ENCODE measurements at places on chromosomes 2 and 18.

GRCh38 chr2:147173798-147174197 lies 671.0 kb upstream of the ACVR2A start:
- DNase-seq = no peak

- DNase-seq = no peak
Measured at GRCh38 chr2:233228376-233228775, 23.1 kb upstream of the ATG16L1 start.

DNA sequence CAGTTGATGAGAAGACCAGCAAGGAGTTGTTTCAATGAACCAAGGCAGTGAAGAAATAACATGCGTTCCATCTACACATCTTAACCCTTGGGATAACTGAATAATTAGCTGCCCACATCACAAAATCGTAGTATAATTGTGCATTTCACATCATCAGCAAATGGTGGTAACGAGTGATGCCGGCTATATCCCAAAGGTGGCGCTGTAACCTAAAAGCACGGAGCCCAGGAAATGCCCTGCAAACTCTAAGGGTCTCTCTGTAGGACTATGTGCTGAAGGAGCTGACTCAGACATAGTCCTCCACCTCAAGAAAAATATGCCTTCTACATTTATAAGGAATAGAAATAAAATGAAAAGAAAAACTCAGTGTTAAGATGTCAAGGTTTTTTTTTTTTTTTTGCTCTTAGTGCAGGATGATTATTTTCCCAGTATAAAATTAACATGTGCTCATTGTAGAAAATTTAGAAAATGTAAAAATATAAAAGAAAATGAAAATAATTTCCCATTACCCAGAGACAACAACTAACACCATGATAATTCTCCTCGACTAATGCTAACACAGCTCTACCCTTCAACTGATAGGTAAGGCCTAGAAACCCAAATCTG lies 23.1 kb upstream of the DSG3 start:
- peak; percentile 17 for DNase-seq

DNA sequence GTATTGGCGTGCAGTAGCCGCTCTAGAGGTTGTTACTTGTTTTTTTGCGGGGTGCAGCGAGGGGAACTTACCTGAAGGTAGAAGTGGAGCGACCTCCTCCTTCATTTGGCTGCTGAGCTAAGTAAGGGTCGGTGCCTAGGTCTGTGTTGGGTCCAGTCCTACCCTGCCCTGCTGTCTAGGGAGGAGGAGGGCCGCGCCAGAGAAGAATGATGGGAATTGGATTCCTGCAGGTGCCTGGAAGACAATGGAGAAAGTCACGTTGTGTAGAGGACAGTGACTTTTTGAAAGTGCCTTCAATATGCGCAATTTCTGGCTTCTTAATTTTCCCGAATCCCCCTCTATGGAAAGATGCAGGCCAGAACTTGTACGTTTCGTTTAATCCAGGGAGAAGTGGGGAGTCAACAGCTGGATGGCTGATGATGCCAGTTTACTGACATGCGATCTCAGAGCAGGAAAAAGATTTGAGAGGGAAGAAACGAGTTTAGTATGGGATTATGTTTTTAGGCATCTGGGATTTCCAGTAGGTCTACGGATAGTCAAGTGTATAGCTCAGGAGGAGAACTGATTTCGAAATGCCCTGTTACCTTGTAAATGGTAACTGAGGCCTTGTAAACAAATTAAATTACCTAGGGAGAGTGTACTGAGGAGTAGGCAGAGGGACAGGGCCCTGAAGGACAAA lies 653 bp downstream of the MRPS9 start:
- peak; percentile 1 for DNase-seq

GRCh38 chr18:78376046-78376445 lies 603.6 kb upstream of the SALL3 start:
- DNase-seq = no peak

DNA sequence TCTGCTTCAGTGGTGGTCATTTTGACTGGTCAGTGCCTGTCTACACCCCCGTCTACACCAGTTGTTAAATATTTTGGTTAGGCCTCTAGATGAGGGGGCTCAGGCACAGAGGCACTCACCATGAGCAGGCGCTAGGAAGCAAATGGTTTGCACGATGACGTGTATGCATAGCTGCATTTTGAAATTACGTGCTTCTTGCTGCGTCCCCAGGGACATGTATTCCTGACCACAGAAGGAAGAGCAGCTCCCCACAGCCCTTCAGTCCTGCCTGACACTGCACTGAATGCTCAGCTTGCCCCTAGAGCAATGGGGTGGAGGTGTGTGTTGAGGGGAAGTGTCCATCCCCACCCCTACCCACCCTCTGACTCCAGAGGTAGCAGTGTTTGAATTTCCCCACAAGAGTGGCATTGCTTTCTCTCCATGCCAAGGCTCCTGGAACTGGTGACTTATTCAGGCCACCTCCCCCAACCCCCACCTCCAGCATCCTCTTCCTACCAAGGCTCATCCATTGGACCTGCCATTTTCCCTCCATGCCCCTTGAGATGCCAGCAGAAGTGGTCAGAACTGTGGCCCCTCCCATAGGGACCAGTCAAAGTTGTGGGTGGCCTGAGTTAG lies 11.4 kb upstream of the ZAP70 start:
- peak; percentile 38 for DNase-seq

GRCh38 chr2:239022437-239023260 lies 174.8 kb downstream of the TWIST2 start:
- DNase-seq = no peak

DNA sequence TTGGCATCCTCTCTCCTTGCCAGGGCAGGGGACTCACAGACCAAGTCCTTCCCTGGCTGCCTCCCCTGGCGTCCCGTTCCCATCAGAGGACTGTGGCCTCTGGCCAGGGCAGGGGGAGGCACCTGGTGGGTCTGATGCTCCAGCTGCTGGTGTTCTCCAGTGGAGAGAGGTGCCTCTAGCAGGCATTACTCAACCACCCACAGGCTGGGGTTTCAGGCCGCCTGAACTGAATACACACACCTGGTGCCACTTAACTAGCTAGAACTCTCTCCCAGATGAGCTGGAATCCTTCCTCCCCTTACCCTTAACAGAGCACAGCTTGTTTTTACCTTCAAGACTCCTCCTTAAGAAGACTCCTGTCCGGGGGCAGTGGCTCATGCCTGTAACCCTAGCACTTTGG lies 37.7 kb upstream of the CNGA3 start:
- no peak for DNase-seq

DNA sequence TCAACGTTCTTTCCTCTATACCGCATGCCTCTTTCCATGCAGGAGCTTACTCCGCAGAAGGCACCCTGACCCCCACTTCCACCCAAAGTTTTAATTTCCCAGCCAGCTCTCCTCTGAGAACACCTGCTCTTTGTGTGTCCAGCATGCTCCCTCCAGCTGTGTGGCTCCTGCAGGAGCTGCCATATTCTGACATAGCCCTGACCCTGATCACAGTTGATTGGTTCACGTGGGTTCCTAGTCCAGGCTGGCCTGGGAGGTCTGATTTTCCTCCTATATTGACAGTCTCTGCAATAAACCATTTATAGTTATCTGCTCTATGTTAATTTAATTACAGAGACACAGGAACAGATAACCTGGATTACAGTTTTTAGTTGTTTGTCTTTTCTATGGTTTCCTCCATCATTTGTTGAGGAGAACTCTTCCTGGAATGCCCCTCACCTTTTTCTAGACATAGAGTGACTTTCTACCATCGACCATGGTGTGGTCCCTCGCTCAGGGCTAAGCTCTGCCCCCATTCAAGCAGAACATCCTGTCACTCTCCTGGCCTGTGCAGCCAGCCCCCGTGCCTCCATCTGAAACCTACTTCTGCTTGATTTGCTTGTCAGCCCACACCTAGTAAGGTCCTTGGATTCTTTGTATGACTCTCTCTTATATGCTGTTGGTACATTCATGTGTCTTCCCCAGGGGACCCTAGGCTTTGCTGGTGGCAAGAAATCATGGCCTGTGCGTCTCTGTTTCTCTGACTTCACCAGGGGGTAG lies 231.5 kb downstream of the LPIN1 start:
- DNase-seq = no peak

- peak; percentile 97 for DNase-seq
Measured at GRCh38 chr2:188984680-188985079, 10.5 kb downstream of the COL3A1 start.

DNA sequence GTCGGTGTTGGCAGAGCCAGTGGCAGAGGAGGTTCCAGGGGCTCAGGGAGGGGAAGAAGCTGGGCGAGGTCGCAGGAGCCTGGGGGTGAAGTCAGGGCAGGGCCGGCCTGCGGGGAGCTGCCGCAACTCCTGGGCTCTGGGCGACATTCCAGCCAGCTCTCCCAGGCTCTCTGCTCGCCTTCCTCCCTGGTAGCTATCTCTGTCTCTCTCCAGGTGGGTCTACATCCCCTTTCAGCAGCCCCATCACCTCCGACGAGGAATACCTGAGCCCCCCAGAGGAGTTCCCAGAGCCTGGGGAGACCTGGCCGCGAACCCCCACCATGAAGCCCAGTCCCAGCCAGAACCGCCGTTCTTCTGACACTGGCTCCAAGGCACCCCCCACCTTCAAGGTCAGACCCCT lies 27.0 kb downstream of the SPEG start:
- no peak for DNase-seq

- DNase-seq = no peak
Measured at GRCh38 chr18:73232933-73233332, 365.1 kb upstream of the NETO1 start.

- DNase-seq = no peak
Measured at GRCh38 chr2:204900487-204900886, 355.2 kb downstream of the PARD3B start.

GRCh38 chr18:76589316-76589715 lies 94.3 kb upstream of the ZNF516 start:
- no peak for DNase-seq

DNA sequence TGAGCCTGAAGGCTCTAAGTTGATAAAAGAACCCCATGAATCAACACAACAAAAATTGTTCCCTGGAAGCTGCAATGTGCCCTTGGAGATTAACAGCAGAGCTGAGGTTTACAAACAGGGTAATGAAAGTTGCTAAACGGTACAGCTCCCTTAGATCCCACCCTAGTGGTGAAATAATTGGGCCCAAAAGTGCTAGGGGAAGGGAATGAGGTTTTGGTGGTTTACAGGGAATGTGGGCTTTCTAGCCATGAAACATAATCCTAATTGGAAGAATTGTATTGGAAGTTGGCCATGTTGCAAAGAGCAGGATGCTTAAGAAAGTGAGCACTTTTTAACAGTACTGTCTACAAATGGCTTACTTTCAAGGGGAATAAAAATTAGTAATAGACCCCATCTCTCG lies 180.2 kb upstream of the SMIM21 start:
- no peak for DNase-seq

DNA sequence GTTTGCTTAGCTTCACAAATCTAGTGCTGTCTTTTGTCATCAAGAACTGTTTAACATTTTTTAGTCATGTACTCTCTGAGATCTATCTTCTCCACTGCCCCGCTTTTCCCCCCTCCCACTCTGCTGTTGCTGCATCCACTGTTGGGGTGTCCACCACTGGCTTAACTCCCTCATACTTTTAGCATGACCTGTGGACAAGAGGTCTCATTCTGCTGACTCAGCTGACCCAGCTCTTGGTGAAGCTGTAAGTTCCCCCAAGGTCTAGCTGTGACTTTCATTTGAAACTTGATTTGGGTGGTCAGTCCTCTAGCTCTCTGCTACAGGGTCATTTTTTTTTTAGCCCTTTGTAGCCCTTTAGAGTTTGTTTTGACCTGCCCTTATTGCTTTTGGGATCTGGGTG lies 427.2 kb downstream of the PLCL1 start:
- DNase-seq = no peak

GRCh38 chr2:219578811-219579613 lies 6.9 kb downstream of the INHA start:
- no peak for DNase-seq

- DNase-seq = no peak
Measured at GRCh38 chr2:13121096-13121495, 404.4 kb downstream of the TRIB2 start.

GRCh38 chr2:197205585-197206215 lies 104.9 kb downstream of the ANKRD44 start:
- DNase-seq = no peak

- peak; percentile 80 for DNase-seq
Measured at GRCh38 chr2:223046470-223047040, 5.4 kb upstream of the KCNE4 start.

GRCh38 chr2:241379481-241380480 lies 23.7 kb downstream of the FARP2 start:
- DNase-seq = peak; percentile 84

- peak; percentile 43 for DNase-seq
Measured at GRCh38 chr2:26946841-26947784, 23.3 kb upstream of the MAPRE3 start.

DNA sequence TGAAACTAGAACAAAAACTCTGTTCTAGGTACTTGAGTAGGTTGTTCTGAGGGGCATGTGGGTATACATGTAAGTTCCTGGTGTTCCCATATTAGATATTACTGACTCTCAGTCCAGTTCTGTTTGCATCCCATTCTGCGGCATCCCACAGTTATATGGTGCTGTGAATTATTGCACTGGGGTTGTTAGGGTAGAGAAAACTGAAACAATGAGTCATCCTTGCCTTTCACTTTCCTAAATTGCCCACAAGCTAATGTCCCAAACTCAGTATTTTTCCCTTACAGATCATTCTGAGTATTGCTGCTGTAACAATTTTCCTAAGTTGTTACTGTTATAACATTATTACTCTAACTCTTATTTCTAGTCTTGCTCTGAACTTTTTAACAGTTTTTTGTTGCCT lies 3.0 kb downstream of the WDR75 start:
- no peak for DNase-seq

DNA sequence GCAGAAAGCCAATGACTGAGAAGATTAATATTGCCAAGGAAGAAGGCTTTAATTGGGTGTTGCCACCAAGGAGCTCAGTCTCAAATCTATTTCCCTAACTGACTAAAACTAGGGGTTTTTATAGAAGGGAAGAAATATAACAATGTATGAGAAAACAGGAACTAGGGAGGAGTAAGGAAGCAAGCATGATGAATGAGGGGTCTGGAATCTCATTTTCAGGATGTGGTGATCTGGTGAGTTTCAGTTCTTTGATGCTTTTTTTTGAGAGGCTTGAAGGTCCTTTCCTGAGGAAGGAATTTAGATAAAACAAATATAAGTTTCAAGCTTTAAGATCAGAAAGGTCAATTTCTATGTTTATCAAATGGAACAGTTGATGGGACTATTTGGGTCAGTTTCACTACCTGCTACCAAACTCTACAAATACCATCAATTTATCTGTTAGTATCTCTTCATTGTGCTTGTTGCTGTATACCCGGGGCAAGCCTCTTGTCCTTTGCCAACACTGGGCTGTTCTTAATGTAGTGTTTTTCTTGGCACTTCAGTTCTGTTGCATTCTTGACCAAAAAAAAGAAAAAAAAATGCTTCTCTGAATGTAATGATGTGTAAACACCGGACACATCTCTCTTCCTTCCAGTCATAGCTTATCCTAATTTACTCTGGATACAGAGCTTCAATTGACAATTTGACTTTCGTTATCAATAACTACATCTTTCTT lies 357.0 kb downstream of the GALNT13 start:
- DNase-seq = no peak

- peak; percentile 86 for DNase-seq
Measured at GRCh38 chr2:68995916-68996315, 17.1 kb upstream of the ANTXR1 start.

GRCh38 chr18:25067275-25068025 lies 284.5 kb downstream of the ZNF521 start:
- no peak for DNase-seq

Measured in fibroblast of skin of back (primary cell).